ENCODE measurements at places on chromosomes 2 and 18.

GRCh38 chr2:213101692-213102460 is 49.5 kb downstream of the IKZF2 start:
- DNase-seq = no peak

- no peak for DNase-seq
These were observed 184.9 kb downstream of the AFF3 start for GRCh38 chr2:99957332-99958133.

DNA sequence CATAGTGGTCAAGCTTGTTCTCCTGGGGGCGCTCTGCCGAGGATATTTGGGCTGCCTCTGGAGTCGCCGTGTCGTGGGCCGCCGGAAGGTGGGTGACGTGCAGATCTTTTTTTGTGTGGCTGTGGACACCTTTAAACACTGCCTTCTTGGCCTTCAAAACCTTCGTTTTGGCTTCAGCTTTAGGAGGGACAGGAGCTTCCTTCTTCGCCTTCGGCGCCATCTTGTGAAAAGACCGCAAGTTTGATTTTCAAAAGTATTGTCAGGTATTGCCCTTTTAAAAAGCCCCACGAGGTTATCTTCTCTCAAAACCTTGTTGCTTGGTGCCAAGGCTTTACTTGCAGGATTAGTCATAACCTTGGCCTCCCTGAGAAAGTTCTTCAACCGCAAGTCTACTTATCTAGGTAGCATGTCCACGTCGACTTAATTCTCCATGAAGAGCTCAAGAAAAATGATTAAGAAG is 20.8 kb downstream of the LAMA3 start:
- no peak for DNase-seq

GRCh38 chr2:216837740-216838139 is 22.1 kb downstream of the TNP1 start:
- no peak for DNase-seq

GRCh38 chr18:80179857-80180558 is 67.3 kb downstream of the PARD6G start:
- DNase-seq = no peak

- no peak for DNase-seq
These were observed 93.3 kb upstream of the NT5C1B start for GRCh38 chr2:18682681-18683080.

DNA sequence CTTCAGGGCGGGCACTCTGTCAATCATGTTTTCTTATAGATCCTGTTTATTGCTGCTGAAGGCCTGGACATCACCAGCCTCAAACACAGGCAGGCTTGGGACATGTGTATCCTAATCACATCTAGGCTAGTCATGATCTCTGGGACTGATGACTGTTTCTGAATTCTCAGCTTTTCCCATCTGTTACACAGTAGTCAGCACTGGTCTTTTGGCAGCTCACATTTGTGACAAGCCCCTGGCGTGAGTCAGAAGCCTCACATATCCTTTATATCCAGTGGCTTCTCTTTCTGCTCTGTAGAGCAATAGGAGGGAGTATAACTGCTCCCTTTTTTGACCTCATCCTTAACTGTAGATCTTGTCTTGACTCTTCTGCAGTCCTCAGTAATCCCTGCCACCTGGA is 4.5 kb downstream of the SEMA4F start:
- DNase-seq = no peak

- DNase-seq = no peak
These were observed 82.9 kb upstream of the MCFD2 start for GRCh38 chr2:46998551-46998950.

DNA sequence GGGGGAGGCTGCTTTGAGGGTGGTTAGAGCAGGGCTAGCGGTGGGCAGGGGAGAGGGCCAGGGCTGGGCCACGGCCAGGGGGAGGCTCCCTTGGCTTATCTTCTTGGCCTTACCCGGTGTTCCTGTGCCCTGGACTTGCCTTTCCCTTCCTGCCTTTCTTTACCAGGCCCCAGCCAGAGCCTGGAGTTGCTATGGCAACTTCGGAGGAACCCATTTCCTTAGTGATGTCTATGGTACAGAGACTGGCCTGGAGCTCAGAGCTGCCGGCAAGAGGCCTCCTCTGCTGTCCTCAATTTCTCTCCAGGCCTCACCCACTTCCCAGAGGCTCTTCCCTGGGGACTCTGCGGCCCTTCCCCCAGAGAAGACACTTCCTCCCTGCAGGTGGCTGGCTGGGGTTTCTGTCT is 11.5 kb downstream of the SPEG start:
- no peak for DNase-seq

- no peak for DNase-seq
These were observed 10.1 kb downstream of the HJURP start for GRCh38 chr2:233844064-233844807.

DNA sequence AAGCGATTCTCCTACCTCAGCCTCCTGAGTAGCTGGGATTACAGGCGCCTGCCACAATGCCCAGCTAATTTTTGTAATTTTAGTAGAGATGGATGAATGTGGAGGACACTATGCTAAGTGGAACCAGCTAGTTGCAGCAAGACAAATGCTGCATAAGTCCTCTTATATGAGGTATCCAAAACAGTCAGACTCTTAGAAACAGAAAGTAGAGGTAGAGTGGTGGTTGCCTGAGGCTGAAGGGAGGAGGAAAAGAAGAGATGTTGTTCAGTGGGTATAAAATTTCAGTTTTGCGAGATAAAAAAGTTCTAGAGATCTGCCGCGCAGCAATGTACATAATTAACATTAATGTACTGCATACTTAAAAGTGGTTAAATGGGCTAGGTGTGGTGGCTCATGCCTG is 145.3 kb upstream of the SPRED2 start:
- no peak for DNase-seq

- DNase-seq = no peak
These were observed 73.7 kb downstream of the DGKD start for GRCh38 chr2:233428008-233428407.

GRCh38 chr2:175446201-175446600 is 264.7 kb upstream of the ATP5MC3 start:
- no peak for DNase-seq

- no peak for DNase-seq
These were observed 53.5 kb upstream of the SMAD2 start for GRCh38 chr18:47983946-47984345.

DNA sequence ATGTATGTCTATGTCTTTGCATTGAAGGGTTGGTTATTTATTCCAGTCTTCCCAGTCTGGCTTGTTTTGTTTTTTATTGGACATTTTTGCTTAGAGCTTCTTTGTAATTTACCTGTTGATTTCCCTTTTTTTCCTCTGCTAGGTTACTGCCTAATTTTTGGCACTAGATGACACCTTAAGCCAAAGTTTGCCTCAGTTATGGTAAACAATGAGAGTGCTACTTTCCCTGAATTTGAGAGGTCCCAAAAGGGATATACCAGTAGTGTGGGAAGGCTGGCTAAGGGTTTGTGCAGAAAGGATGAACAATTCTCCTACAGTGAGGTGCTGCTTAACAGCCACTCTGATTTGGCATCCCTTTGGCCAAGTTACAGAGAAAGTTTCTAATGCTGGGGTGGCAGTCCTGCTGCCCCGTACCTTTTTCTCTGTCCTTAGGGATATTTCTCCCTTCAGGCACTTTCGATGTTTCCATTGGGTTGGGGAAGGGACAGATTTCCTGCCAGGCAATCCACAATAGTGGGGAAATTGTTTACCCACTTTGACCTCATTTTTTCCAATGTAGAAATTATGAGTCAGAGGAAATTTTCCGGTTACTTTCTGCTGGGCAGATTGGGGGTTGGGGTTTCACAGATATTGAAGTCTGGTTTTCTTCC is 354.9 kb downstream of the PTPRM start:
- no peak for DNase-seq

DNA sequence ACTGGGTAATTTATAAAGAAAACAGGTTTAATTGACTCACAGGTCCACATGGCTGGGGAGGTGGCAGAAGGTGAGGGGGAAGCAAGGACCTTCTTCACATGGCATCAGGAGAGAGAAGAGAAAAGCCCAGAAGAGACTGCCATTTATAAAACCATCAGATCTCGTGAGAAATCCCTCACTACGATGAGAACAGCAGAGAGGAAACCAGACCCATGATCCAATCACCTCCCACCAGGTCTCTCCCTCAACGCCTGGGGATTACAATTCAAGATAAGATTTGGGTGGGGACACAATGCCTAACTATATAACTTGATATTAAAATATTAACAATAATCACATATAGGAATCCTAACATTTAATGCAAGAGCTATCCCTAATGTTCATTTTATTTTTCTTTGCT is 31.8 kb downstream of the MEMO1 start:
- DNase-seq = no peak

DNA sequence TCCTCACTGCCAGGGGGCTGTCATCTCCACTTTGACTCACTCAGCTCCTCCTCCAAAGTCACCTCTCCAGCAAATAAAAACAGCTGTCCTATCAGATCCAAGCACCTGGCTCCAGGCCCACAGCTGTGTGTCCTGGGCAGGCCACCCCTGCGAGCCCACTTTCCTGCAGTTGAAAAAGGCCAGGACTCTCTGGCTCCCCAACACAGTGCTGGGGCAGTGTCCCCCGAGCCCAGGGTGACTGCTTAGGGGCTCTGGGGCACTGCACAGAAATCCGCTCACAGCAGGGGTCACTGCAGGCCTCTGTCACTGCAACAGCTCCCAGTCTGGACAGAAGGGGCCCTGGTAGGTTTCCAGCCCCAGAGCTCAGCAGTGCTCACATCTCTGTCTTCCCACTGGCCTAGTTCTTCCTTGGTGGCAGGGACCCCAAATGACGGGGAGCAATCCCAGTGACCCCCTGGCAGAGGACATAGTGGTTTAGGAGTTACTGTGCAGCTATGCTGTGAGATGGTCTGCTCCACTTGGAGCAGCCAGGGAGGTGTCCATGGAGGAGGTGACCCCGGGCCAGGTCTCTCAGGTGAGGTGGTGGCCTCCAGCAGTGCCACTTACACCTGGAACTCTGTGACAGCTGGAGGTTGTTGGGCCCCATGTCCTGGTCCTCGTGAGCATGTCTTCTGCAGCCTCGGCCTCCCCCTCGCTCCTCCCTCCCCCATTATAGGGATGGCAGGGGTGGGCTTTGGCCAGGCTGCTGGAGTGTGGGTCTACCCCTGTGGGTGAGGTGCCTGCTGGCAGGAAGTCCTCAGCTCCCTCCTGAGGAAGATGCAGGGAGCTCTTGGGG is 35.5 kb downstream of the HS6ST1 start:
- DNase-seq = no peak

GRCh38 chr18:55317324-55317723 is 270.7 kb downstream of the TCF4 start:
- DNase-seq = no peak

DNA sequence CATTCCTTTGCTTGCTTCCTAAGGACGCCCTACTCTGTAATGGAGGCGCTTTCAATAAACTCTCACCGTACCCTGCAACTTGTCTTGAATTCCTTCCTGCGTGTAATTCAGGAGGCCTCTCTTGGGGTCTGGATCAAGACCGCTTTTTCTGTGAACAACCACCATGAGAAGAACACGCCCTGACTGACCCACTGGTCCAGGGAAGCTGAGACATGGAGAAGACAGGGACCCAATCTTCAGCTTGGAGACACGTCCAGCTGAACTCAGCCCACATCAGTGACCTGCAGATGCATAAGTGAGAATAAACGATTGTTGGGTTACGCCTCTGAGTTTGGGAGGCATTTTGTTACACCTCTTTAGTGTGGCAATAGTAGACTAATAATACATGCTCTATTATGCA is 7.8 kb upstream of the NARS1 start:
- no peak for DNase-seq

DNA sequence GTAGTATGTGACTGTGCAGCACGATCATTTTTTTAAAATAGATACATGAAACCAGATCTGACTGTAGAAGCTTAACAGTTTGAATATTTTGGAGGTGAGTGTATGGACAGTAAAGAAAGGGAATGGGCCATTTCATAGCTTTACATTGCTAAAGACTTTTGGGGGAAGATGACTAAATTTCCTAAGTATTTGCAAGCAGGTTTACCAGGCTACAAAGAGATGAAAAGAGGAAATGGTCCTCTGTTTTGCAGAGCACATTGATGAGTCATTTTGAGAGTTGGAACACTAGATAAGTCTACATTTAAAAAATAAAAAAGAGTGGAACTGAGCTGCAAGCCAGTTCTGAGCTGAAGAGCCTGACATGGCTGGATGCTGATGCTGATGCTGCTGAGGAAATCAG is 115.7 kb upstream of the LRATD1 start:
- no peak for DNase-seq

DNA sequence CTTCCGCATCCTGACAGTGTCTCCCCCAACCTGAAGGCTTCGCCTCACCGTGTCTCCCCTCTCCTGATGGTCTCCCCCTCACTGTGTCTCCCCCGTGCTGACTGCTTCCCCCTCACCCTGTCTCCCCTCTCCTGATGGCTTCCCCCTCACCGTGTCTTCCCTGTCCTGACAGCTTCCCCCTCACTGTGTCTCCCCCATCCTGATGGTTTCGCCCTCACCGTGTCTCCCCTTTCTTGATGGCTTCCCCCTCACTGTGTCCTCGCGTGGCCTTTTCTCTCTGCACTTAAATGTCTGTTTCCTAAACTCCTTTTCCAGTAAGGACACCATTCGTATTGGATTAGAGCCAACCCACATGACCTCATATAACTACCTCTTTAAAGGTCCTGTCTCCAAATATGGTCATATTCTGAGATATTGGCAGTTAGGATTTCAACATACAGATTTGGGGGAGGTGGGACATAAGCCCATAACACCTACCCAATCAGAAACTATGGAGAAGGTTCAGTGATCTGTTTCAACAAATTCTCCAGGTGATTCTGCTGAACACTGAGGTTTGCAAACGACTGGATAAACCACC is 47.9 kb upstream of the RAB27B start:
- DNase-seq = no peak

GRCh38 chr18:40414155-40414754 is 1540.8 kb upstream of the PIK3C3 start:
- DNase-seq = no peak

- DNase-seq = no peak
These were observed 211.2 kb downstream of the SMAD2 start for GRCh38 chr18:47719096-47719780.

GRCh38 chr2:120541553-120541932 is 194.1 kb upstream of the GLI2 start:
- no peak for DNase-seq

GRCh38 chr2:69353360-69353759 is 33.7 kb downstream of the GFPT1 start:
- DNase-seq = no peak

GRCh38 chr2:158610059-158610458 is 153.3 kb downstream of the PKP4 start:
- no peak for DNase-seq

GRCh38 chr2:173064151-173064805 is 11.4 kb upstream of the MAP3K20 start:
- DNase-seq = no peak

DNA sequence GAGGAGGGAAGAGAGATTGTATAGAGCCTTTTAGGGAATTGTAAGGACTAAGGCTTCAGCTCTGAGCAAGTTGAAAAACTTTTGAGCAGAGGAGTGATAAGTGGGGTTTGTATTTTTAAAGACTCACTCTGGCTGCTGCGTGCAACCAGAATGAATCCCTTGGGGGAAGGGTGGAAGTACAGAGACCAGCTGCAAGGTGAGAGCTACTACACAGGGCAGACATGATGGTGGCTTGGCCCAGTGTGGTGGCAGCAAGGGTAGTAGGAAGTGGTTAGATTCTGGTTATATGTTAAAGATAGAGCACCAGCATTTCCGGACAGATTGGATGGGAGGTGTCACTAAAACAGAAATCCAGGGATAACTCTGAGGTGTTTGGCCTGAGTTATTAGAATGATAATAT is 10.1 kb upstream of the SESTD1 start:
- no peak for DNase-seq

- DNase-seq = no peak
These were observed 5.3 kb downstream of the ITM2C start for GRCh38 chr2:230869914-230870543.
